Kidney epithelial cell (primary cell): ENCODE measurements at places on chromosomes 1 and 21. TPM values are rescaled to one million over a fixed set of nuclear protein-coding genes. Genes with fewer than 3 reads are reported as not detected.
A peak's percentile ranks its signal among the peaks of the same experiment; 100 is the strongest.

The FCAMR gene
- total RNA-seq: not detected in 2 replicates

The CFHR2 gene
- not detected in 2 replicates for total RNA-seq

DNA sequence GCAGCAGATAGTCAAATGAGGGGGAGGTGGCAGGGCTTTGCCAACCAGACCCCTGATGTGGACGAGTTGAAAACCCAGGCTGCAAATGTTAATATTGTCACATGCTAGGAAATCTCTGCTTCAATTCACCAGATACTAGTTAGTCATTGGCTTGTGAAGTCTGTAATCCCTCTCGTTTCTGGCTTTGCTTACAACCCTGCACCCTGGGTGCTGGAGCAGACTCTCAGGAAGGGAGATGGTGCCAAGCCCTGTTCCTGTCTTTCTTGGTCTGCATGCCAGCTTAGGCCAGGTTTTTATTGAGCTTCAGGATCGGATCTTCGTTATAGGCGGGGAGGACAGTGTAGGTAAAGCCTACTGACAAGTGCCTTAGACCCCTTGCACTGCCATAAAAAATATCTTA is 53.3 kb downstream of the MDM4 start:
- DNase-seq: no peak

The VAMP4 gene
- total RNA-seq: 5.4 and 7.7 TPM in 2 replicates

The LCE2C gene
- total RNA-seq: not detected in 2 replicates

The PERM1 gene
- 0.34 TPM in 1 of 2 replicates, not detected in the other for total RNA-seq

The AMY1B gene
- total RNA-seq: not detected in 2 replicates

The EDN2 gene
- total RNA-seq: 0.96 TPM in 1 of 2 replicates, not detected in the other

GRCh38 chr1:147634645-147635044 is 35.7 kb downstream of the ACP6 start:
- no peak for DNase-seq

DNA sequence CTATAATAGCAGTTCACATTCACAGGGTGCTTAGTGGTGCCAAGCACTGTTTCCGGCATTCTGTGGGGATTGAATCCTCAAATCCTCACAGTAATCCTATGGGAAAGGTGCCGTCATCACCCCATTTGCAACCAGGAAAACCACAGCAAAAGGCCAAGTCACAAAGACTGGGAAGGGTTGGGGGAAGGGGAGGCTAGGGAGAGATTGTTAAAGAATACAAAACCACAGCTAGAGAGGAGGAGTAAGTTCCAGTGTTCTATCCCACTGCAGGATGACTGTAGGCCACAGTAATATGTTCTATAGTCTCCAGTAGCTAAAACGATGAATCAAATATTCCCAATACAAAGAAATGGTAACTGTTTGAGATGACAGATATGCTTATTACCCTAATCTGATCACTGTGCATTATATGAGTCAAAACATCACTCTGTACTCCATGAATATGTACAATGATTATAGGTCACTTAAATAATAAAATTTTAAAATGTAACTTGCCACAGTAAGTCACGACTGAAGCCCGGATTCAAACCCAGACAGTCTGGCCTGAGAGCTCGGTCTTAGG is 256.8 kb downstream of the TOMM20 start:
- no peak for DNase-seq

DNA sequence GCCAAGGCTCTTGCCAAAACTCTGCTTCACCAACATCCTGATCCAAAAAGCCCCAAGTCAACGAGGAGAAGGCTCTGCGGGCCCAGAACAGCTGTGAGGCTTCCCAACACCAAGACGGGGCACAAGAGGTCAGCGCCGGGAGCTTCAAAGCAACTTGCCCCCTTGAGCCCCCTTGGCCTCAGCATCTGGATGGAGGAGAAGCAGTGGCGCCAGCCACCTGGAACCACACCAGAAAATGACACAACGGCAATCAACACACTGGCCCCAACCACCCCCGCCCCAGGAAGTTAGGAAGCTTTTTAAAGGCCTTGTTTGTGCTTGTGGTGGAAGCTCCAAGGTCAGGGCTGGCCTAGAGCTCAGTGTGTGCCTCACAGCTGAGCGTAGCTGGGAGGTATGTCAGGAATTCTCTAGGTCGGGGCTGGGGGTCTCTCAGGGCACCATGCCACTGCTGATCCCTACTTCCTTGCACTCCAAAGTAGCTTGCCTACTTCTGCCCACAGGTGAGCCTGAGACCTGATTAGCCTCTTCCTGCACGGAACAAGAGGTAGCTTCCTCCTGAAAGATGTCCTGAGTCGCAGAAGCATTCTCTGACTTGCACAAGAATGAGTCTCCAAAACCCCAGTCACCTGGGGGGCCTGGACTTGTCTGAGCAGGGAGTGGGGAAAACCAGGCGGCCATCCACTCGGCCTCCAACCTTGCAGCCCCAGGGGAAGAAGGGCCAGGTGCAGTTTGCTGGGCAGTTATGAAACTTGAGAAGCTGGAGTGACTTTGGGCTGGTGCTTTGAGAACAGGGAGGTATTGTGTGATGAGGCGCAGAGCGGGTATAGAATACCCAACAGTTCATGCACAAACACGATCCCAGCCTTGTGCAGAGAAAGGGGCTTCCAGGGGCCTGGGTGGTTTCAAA is 9.7 kb upstream of the SRP9 start:
- DNase-seq: no peak

- DNase-seq: no peak
Measured at GRCh38 chr1:116921301-116921885, 11.7 kb downstream of the PTGFRN start.

The THEM5 gene
- total RNA-seq: not detected in 2 replicates

- no peak for DNase-seq
Measured at GRCh38 chr21:27047283-27047657, 80.4 kb upstream of the ADAMTS5 start.

The KCNJ9 gene
- not detected in 2 replicates for total RNA-seq

DNA sequence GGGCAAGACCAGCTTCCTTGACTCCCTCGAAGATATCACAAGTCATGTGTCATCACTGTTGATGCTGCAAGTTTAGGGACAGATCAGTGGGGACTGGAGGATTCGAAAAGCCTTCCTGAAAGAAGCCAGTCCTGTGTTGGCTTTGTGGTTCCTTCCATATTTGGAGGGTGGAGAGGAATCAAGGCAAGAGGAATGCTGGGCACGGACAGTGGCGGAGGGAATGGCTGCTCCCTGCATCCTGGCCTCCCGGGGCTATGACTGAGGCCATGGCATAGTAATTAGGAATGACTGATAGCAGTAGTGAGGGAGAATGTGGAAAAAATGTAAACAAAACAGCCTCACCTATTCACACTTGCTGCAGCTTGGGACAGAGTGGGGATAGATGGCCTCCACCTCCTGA is 36.4 kb downstream of the VANGL1 start:
- no peak for DNase-seq

The LHX8 gene
- not detected in 2 replicates for total RNA-seq

The GNAT2 gene
- not detected in 2 replicates for total RNA-seq

DNA sequence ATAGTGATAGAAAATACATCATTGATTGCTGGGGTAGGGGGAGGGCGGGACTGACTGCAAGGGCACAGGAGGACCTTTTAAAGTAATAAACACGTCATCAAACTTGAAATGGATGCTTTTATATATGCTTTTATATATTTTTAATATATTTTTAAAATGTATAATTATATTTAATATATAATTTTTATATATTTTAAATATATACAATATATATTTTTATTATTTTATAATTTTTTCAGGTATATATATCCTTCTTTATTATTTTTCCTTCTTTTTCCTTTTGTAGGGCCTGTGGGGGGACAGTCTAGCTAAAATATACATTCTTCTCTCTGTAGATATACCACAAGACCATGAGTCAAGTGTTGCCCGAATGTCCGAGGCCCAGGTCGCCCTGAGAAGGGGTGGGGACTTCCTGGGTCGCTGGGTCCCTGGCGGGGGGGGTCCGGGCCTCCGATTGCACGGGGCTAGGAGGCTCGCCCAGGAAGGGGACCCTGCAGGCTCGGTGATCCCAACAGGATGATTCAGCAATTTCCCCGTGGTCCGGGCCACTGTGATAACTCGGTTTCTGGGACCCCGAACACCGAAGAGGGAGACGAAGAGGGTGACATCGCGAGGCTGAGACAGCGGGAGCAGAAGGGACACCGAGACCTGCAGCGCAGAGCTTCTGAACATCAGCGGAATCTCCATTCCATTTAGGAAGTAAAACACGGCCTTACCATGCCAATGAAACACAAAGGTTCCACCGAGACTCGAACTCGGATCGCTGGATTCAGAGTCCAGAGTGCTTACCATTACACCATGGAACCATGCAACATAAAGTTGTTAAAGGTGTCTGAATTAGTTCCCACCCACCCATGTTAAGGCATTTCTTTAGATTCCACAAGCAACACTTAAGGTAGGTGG is 112.5 kb upstream of the NBPF11 start:
- DNase-seq: no peak

The TSPEAR gene
- total RNA-seq: not detected in 2 replicates

GRCh38 chr1:109499661-109500536 is 6.0 kb downstream of the CYB561D1 start:
- DNase-seq: peak; percentile 74

The CNKSR1 gene
- total RNA-seq: 15.2 and 16.8 TPM in 2 replicates

GRCh38 chr1:18978706-18979105 is 22.2 kb upstream of the IFFO2 start:
- no peak for DNase-seq

The NGF gene
- total RNA-seq: 2.9 and 3.4 TPM in 2 replicates

The LIN9 gene
- 3.8 and 4.6 TPM in 2 replicates for total RNA-seq

DNA sequence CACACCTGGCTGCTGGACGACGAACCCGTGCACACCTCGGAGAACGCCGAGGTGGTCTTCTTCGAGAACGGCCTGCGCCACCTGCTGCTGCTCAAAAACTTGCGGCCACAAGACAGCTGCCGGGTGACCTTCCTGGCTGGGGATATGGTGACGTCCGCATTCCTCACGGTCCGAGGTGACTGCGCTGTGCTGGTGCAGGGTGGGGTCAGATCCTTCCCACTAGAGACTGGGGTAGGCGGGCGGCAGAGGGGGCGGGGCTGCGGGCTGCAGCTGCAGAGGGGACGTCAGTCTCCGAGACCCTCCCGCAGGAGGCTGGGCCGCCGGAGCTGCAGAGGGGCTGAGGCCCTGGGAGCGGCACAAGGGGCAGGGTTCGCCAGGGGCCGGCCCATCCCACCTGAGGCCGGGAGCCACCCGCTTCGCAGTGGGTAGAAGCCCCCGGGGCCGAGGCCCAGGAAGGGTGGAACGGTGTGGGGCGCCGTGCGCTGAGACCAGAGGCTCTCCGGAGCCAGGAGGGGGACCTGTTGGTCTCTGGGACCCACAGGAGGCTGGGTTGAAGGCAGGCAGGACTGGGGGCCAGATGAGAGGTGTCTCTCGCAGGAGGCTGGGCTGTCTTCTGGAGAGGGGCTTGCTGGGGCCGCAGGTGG is 90.6 kb downstream of the TRIM11 start:
- no peak for DNase-seq

DNA sequence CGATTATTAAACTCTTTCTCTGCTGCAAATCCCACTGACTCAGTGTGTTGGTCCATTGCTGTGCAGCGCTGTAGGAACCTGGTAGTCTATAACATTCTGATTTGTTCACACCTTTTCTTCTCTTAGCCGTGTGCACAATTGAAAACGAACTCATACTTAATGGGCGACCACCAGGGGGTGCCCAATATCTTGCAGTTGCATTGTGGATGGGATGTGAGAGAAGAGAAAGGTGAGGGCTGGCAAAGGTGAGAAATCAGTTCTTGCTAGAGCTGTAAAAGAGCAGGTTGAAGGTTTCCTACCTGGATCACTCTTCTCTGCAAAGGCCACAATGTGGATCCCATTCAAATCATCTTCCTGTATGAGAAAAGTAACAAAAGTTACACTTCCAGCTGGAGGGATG is 51.0 kb downstream of the CASQ2 start:
- DNase-seq: no peak

The IGSF21 gene
- not detected in 2 replicates for total RNA-seq

DNA sequence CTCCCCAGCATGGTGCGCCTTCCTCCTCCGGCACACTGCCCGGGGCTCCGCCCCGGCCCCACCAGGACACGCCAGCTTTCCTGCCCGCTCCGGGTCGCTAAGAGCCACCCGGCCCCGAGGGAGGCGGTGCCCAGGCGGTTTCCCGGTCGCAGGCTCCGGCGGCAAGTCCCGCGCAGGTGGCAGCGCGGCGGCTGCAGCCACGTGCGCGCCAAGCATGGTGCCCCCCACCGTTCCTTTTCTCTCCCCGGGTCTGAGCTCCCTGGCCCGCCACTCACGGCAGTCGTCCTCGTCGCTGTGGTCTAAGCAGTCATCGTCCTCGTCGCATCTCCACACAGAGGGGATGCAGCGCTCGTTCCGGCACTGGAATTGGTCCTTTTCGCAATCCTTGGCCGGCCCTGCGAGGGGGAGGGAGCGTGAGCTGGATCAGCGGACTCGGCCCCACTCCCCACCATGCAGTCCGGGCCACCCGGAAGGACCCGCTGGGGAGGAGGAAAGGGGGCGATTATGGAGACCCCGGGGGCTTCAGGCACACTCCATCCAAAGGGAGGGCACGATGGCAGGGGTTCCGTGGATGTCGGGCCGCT is 1.2 kb downstream of the LRP8 start:
- no peak for DNase-seq

GRCh38 chr1:177366091-177366490 is 195.3 kb downstream of the BRINP2 start:
- no peak for DNase-seq

- DNase-seq: no peak
Measured at GRCh38 chr1:78678324-78678723, 28.7 kb downstream of the IFI44 start.

- peak; percentile 35 for DNase-seq
Measured at GRCh38 chr1:183164963-183165362, 21.1 kb upstream of the LAMC2 start.

GRCh38 chr1:93608187-93609109 is 73.2 kb downstream of the BCAR3 start:
- DNase-seq: no peak

The CCDC30 gene
- total RNA-seq: 1.8 and 3.1 TPM in 2 replicates

GRCh38 chr21:33698087-33698860 is 56.0 kb downstream of the ITSN1 start:
- DNase-seq: no peak

DNA sequence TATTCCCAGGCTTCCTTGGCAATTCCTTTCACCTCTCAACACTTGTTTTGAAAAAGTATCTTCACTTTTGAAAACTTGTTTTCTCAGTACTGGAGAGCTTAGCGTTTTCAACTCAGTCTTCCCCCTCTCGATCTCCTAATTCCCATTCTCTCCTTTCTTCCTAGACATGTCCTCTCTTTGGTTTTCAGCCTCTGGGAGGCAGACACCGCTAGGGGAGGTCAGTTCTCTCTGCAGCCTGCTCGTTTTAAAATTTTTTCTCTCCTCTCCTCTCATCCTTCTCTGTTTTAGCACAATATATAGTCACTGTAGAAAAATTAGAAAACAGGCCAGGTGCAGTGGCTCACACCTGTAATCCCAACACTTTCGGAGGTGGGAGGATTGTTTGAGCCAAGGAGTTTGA is 12.6 kb upstream of the RHEX start:
- no peak for DNase-seq

The KCNJ10 gene
- total RNA-seq: 0.04 TPM in 1 of 2 replicates, not detected in the other

GRCh38 chr1:209641832-209642172 is 10.4 kb downstream of the LAMB3 start:
- no peak for DNase-seq

The SLC6A17 gene
- total RNA-seq: 0.42 and 0.75 TPM in 2 replicates
